ENCODE measurements at places on chromosomes 16 and 17. TPM values are rescaled to one million over a fixed set of nuclear protein-coding genes. Genes with fewer than 3 reads are reported as not detected.

GRCh38 chr17:82299452-82299851, 18.0 kb downstream of the CD7 start:
- no peak for DNase-seq

Gene PNMT
- 3.7 TPM for total RNA-seq

Gene CDRT15
- not detected for total RNA-seq

Gene ANKRD11
- total RNA-seq: 27.7 TPM

GRCh38 chr16:27401768-27402568, at the start of gene IL21R:
Gene IL21R (plus strand): TSS chr16:27402174. CDS start chr16:27430072, 27,898 bp downstream.
- no peak for DNase-seq

Gene SDR42E2
- total RNA-seq: not detected

GRCh38 chr17:75925103-75925502, 15.7 kb downstream of the FBF1 start:
- no peak for DNase-seq

DNA sequence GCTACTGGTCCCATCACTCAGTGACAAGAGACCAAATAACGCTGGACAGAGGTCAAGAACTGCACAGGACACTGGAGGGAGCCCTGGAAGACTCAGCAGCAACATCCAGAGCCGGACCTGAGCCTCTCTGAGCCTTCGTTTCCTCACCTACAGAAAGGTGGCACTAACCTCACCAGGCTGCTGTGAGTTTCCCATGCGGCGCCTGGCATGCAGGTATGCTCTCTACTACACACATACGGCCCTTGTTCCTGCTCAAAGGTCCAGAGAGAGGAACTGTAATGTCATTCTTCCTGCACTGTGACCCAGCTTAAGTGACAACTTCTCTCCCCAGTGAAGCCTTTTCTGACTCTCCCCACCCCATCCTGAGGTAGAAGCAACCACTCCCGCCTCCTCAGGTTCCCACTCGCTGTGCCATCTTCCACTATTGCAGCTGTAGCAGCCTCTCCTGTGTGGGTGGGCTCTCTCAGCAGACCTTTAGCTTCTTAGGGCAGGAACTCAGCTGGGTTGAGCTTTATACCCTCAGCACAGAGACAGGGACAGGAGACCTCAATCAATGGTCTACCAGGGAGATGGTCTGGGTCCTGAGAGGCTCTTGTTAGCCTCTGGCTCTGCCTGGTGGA, 43.9 kb upstream of the SREBF1 start:
- no peak for DNase-seq

Gene QPRT
- total RNA-seq: 2.9 TPM

Gene KRTAP4-5
- not detected for total RNA-seq

DNA sequence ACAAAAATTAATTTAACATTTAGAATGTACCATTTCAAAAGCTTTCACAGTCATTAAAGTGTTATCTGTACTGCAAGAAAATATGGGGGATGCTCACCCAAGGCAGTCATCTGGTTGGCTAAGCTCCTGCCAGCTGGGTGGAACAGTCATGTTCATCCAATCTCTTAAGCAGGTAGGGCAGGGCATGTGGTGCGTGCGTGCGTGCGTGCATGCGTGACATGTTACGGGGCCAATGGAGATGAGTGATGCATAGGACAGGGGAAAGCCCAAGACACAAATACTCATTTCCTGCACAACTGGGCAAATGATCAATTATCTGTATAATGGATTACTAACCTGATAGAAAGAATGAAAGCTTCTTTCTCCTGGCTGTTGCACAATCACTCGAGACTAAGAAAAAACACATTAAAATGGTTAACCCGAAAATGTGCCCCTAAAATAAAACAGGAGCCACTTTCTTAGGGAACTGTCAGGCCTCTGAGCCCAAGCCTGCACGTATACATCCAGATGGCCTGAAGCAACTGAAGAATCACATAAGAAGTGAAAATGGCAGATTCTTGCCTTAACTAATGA, 104.4 kb downstream of the MYO1D start:
- DNase-seq: no peak

GRCh38 chr16:977081-977701, 4.4 kb upstream of the SOX8 start:
- DNase-seq: peak; percentile 60

- DNase-seq: no peak
These were observed 125.0 kb downstream of the HS3ST3A1 start for GRCh38 chr17:13476720-13477119.

DNA sequence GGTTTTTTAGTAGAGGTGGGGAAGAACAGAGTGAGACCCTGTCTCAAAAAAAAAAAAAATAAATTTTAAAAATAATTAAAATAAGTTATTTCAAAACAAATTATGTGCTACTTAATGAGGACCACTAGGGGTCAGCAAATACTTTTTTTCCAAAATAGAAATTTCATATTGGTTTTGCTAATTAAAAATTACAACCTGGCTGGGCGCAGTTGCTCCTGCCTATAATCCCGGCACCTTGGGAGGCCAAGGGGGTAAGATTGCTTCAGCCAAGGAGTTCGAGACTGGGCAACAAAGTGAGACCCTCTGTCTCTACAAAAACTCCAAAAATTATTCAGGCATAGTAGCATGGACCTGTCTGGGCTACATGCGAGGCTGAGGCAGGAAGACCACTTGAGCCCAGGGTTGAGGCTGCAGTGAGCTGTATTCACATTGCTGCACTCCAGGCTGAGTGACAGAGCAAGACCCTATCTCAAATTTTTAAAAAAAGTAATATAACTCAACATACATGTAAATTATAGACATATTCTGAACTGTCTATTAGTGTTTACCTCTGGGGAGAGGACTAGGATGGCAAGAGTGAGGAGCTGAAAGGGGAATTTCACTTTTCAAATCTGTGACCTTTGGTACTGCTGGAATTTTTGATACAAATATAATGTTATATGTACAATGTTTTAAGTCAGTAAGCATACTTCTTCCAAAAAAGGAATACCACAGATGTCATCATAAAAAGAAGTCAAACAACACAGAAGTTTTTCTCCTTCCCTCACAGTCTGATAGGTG, 8.1 kb downstream of the MEIOB start:
- DNase-seq: no peak

Gene ZNF768
- total RNA-seq: 25.7 TPM

DNA sequence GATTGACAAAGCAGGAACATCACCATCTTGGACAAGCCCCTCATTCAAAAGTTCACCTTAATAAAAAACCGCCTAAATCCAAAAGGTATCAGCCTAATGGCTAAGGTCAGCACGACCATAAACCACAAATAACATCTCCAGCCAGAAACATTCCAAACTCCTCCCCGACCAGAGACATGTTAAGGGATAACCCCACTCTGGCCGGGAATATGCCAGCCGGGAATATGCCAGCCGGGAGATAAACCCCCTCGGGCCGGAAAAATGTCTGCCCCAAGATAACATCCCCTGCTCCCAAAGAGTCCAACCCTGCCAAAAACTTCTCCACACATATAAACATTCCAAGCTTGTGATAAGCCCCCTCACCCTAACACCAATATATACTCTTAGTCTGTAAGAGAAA, 1.4 kb downstream of the DHX33 start:
- DNase-seq: no peak

DNA sequence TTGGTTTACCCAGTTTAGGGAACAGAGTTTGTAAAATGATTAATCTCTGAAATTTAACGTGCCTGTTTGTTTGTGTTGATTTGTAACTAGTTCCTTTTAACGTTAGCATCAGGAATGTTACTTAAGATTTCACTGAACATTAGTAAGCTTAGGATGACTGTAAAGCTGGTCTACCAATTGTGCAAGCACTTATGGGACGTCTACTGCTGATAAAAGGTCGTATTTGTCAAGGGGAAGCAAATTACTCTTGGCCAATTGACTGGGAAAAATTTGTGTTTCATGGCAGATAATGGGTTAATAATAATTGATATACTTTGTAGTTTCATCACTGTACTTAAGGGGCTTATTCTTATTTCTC, 11.8 kb downstream of the METTL9 start:
- DNase-seq: no peak

Gene ZFPM1
- 1.2 TPM for total RNA-seq

DNA sequence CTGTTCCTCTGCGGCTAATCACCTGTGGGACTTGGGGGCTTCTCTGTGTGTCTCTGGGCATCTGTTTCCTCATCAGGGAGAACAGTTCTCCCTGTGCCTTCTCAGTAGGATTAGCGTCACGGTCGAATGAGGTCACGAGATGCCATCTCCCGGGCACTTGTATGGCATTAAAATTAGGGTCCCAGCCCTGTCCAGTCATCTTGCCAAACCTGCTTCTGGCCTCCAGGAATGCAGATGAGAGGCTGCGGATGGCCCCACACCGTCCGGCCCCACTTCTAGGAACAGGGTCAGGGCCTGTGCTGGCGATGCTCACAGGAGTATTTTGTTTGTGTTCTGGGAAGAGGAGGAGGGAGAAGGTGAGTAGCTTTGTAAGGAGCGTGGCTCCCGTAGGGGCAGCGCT, 58.5 kb downstream of the OR1D5 start:
- DNase-seq: no peak

DNA sequence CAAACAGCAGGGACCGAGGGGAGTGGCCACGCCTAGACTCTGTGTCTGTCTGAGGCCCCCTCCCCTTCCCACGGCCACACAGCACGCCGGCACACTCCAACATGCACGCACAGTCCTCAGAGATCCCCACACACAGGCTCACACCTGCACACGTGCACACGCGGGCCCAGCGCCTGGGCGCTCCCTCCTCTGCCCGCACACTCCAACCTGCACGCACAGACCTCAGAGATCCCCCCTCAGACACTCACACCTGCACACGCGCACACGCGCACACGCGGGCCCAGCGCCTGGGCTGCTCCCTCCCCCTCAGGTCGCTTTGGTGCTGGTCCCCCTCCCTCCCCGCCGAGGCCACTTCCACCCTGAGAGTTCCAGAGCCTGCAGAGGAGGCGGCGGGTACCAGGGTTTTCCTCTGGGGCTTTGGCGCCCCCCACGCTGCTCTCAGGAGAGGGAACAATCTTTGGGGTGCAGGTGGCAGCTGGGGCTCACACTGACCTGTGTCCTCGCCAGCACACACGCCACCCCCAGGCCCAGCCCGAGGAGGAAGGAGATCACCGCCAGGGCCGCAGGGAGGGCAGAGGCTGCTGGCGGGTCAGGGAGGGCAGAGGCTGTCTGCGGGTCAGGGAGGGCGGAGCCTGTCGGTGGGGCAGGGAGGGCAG, 1.6 kb downstream of the CD7 start:
- no peak for DNase-seq
